ENCODE measurements at places on chromosomes 3 and 15. TPM values are rescaled to one million over a fixed set of nuclear protein-coding genes. Genes with fewer than 3 reads are reported as not detected.

GRCh38 chr15:23038726-23039142, 635 bp downstream of the TUBGCP5 start:
- DNase-seq = peak; percentile 18

DNA sequence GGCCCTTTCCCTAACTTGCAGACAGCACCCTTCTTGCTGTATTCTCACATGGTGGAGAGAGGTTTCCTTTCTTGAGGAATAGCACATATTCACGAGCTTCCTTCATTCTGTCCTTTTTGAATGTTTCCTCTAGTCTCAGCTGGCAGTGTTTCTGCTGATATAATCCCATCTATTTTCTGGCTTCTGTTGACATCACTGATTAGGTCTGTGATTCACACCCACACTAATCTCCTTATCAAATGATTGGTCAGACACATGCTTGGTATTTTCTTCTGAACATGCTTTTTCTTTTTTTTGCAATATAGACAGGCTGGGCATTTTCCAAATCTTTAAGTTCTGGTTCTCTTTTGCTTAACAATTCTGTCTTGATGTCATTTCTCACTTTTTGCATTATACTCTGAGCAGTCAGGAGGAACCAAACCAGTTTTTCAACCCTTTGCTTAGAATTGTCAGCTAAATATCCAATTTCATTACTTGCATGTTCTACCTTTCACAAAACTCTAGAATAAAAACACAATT, 65.4 kb downstream of the OXSM start:
- DNase-seq = no peak

DNA sequence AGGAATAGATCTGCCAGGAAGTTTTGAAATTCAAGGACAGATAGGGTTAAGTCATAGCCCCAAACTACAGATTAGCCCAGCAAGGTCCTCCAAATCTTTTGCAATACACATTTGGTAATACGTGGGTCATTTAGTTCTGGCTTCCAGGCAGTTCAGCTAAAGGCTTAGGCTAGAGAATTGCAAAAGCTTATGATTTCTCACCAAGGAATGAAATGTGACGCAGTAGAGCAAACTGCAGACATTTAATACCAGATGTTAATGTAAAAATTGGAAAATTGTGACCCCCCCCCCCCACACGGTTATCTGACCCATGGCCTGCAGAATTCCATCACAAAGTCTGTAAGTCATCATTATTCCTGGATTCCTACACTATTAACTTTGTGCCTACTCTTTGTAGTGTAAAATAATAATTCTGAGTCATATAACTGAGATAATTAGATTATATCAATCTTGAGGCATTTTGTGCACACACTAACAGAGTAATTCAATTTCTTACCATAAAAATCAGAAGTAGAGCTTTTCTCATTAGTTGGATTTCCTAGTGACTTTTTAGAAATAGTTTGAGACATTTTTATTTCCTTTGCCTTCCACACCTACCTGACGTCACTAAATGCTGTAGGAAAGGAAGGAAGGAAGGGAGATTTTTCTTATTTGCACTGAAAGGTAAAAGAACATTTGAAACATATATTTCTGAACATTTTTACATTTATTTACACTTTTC, 235.2 kb downstream of the DTWD1 start:
- no peak for DNase-seq

GRCh38 chr3:182349951-182350517, 443.3 kb upstream of the ATP11B start:
- DNase-seq = no peak

- no peak for DNase-seq
Measured at GRCh38 chr3:23648326-23648995, 157.3 kb upstream of the UBE2E1 start.

DNA sequence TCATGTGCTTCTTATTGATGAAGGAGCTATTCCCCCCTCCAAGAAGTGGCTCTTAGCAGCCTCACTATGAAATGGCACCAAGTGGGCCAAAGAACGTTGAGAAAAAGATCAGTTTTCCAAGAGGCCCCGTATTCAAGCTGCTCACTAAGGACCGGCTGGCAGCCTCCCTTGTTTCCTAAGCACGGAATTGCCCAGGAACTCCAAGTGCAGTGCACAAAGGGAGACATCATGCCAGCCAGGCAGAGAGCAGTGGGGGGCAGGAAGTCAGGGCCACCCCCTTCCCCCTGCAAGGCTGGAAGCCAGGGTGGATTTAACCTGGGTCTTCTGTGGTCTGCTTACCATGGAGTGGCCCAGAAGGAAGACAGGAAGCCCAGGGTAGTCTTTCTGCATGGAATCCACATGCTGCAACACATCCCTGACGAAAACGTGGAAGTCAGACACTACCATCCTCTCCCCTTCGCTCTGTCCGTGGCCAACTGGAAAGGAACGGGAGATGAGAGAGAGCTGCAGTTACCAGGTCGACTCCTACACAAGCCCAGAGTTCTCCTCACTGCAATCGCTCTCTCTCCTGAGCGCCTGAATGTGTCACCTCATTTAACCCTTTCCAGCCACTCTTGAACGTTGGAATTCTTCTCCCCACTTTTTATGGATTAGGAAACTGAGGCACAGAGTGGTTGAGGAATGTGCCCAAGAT, 49.5 kb downstream of the ABTB1 start:
- no peak for DNase-seq

DNA sequence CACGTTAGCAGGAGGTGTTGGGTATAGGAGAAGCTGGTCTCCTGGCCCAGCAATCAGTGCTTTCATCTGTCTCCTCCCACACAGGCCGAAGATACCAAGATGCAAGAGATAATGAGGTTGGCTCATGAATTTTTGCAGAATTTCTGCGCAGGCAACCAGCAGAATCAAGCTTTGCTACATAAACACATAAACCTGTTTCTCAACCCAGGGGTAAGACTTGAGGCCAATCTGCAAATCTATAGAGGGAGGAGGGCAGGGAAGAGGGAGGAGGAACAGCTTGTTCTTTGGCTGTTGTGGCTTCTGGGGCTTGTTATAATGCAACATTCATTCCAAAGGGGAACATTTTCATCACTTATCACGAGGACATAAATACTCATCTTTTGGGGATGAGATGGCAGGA, 195.3 kb downstream of the ITPR1 start:
- no peak for DNase-seq

GRCh38 chr3:72465853-72466252, 382.4 kb downstream of the SHQ1 start:
- no peak for DNase-seq

- DNase-seq = no peak
Measured at GRCh38 chr3:45572755-45573154, 21.8 kb upstream of the LIMD1 start.

DNA sequence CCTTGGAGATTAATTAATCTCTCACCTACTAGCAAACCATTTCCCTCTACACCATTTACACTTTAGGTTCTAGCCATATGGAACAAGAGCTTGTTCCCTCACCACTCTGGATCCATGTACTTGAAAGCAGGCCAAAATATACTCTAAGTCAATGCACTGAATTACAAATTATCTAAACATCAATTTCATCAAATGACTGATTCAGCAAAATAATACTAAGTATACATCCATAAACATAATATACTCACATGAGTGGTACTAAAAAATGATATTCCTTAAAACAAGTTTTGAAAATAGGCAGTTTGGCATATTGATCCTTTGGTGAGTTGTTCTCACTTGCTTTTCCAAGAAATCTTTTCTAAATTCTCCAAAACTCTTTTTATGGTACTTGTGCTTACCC, 459.7 kb upstream of the ZNF385D start:
- no peak for DNase-seq

- DNase-seq = no peak
Measured at GRCh38 chr3:11389386-11390268, 117.4 kb downstream of the ATG7 start.

DNA sequence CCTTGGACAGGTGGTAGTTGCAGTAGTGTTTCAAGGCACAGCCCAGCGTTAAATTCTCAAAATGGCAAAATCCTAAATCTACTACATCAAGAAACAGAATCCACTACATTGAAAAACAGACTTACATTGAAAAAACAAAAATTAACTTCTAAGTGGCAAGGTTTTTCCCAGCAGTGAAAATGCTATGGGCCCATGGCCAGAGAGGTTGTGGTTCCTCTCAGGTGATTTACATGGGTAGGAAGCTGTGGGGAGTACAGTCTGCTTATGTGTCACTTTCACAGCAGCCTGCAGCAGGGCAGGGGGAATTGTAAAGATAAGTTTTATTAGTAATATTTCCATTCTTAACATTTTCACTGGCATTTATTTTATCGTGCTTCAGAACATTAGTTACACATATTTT, 24.9 kb downstream of the TTC14 start:
- no peak for DNase-seq

DNA sequence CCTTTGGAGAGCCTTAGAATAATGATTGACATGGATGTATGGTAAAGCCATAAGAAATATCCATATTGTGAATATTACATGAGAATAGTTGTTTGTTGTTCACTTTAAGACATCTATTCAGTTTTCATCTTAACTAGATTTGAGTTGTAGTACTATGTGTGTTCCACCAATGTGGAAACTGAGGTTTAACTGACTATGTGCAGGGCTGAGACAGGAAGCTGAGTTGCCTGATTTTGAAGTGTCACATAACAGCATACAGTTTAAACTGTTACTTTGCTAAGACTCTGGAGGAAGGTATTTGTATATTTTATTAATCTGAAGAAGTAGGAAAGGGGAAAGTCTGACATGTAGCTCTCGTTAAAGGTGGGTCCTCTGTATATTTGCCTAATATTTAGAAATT, 2.1 kb downstream of the ECT2 start:
- DNase-seq = no peak

GRCh38 chr3:110343945-110344344, 727.7 kb upstream of the NECTIN3 start:
- DNase-seq = no peak

DNA sequence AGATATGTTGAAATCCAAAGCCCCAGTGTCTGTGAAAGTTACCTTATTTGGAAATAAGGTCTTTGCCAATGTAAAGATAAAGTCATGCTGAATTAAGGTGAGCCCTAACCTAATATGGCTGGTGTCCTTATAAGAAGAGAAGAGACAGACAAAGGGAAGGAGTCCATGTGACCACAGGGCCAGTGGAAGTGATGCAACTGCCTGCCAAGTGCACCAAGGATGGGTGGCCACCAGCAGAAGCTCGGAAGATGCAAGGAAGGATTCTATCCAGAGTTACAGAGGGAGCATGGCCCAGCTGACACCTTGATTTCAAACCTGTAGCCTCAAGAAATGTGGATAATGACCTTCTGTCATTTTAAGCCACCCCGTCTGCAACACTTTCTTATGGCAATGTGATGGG, 35.3 kb upstream of the PGPEP1L start:
- no peak for DNase-seq

CLRN1 gene
- total RNA-seq = not detected

CCDC80 gene
- total RNA-seq = 55.3 TPM

SEC62 gene
- 38.2 TPM for total RNA-seq

SERPINI2 gene
- not detected for total RNA-seq

ROPN1 gene
- 1.9 TPM for total RNA-seq
